ENCODE measurements at places on chromosomes 4 and X.

- no peak for DNase-seq
Observed at GRCh38 chrX:131792356-131792749, 230.7 kb upstream of the STK26 start.

DNA sequence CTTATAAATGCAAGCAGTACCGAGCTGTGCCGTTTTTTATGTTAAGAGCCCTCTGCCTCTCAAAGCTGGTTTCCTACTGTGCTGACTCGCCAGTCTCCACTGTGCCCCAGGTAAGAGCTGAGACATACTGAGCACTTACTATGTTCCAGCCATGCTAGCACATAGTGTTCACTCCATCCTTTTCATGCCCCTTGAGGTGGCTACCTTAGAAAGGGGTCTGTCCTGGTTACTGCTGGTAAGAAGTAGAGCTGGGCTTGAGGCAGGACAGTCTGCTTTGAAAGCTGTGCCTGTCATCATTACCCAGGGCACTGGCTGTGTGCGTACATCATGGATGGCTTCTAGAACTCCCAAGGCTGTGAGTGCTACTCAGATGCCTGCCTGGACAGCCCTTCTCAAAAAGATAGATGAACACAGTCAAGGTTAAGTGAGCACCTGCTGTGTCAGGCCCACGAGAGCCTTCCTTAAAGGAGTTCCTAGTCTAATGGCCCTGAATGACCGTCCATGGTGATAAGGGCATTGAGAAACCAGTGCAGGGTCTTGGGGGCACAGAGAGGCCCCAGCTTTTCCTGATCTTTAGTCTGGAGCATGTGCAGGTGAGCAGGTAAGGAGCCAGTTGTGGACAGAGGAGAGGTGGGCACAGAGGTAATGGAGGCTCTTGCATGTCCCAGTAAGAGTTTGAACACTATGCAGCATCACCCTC, 1.6 kb downstream of the STK32B start:
- DNase-seq, result no peak

- DNase-seq, result no peak
Observed at GRCh38 chr4:30720021-30720660, at the start of gene PCDH7. Gene PCDH7 (plus strand): TSS chr4:30720369. CDS start chr4:30721423, 1,054 bp downstream.

DNA sequence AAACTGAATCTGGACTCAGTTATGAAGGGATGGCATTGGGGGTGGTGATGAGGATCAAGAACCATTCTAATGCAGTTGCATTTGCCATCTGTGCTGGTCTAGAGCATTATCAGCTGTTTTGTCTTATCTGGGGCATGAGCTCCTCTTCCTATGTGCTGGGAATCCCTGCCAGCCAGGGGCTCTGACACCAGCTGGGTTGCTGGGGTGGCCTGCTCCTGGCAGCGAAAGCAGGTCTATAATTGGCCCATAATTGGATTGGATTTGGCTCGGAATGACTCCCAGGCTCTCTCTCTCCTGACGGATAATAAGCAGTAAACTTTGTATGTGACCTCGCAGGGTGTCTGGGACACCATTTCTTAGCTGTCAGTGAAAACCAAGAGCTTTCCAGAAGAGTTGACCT, 34.1 kb downstream of the SMPX start:
- DNase-seq, result no peak

DNA sequence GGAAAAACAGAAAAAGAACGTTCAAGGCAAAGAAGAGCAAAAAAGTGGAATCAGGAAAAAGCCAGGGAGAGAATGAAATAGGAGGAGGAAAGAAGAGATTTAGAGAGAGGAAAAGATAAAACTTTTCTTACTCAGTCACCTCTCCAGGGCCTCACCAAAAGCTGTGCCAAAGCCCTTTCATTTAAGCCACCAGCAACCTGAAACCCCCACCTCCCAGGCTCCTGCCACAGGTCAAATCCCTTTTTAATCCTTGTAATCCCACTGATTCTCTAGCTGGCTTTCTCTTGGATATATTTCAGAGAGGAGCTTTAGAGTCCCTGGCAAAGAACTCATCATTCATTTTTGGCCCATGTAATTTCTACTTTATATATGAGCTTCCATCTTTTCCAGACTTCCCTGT, 25.7 kb upstream of the XIAP start:
- no peak for DNase-seq

- no peak for DNase-seq
Observed at GRCh38 chr4:37664696-37665095, 21.5 kb downstream of the RELL1 start.

DNA sequence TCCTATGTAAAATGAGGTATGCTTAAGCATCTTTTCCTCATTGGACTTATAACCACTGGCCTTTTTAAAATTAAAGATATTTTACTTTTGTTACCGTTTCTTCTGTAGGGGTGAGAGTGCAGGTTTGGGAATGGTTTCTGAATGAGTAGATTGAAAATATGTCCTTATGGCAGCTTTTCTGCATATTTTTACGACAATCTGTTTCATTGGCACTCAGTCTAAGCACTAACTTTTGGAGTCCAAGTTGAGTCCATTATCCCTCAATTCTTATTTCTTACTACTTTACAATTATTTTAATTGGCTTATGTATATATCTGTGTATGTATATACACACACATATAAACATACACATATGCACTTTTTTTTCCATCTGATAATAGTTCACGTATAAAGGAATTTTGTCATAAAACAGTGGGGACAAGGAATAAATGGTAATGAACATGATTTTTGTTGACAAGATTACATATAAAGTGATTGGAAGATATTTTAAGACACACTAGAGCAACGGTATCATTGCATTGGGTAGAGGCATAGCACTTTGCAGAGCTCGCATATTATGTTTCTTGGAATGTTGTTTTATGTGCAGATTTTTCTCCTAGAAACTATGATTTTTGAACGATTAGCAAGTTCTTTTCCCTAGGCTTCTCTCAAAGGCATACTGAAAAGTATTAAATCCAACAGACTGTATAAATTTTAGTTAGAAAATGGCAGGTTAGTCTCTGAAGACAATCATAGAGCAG, 133.0 kb downstream of the FAT4 start:
- no peak for DNase-seq

GRCh38 chr4:61182915-61183314, 17.2 kb upstream of the ADGRL3 start:
- no peak for DNase-seq

- DNase-seq, result peak; percentile 72
Observed at GRCh38 chrX:149829751-149830191, 48.0 kb downstream of the MAGEA9 start.

GRCh38 chrX:22193851-22194659, 78.7 kb upstream of the CBLL2 start:
- no peak for DNase-seq

- no peak for DNase-seq
Observed at GRCh38 chr4:42750856-42751255, 94.0 kb upstream of the ATP8A1 start.

DNA sequence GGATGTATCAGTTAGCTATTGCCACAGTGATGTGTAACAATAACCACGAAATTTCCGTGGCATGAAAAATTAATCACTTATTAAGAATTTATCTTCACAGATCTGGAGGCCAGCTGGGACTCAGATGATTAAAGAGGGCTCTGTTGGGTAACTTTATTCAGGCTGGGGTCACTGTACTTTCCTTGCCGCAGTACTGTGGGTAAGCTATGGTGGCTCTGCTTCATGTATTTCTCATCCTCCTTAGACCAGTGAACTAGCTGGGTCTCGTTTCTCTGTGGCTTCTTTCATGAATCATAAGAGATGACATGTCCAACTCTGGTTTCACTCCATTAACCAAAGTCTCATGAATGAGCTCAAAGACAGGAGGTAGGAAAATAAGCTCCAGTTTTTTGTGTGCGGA, 13.5 kb downstream of the TEX13B start:
- DNase-seq, result no peak

DNA sequence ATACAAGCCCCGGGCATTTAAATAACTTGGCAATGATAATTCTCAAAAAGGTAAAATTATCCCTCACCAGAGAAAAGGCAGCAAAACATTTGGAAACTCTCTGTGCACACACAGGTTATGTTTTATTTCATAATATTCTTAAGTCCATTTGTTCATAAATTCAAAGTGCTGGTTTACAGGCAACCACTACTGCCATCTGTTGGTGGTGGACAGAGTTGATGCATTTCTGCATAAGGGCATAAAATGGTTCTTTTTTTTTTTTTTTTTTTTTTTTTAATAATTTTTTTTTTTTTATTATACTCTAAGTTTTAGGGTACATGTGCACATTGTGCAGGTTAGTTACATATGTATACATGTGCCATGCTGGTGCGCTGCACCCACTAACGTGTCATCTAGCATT, 31.5 kb upstream of the IL21 start:
- DNase-seq, result peak; percentile 59

DNA sequence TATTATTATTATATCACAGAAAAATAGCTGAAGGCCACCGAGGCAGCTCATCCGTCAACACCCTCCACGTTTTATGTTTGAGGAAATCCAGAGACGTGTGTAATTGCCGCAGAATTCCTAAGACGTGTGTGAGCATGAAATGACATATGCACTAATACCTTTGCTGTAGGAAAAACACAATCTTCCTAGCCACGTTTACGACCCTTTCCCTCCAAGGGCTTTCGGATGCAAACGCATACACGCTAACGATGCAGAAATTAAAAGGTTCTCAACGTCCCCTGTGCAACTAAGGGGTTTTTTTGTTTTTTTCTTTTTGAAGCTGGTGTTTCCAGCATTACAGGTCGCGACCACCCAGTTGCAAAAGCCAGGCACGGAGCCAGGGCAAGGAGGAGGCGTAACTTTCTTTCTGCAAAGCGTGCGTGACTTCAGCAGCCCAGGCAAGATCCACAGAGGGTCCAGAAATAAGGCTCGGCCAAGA, 33.8 kb downstream of the CRLF2 start:
- DNase-seq, result no peak

GRCh38 chr4:140103676-140104075, 50.3 kb downstream of the MAML3 start:
- DNase-seq, result peak; percentile 49

DNA sequence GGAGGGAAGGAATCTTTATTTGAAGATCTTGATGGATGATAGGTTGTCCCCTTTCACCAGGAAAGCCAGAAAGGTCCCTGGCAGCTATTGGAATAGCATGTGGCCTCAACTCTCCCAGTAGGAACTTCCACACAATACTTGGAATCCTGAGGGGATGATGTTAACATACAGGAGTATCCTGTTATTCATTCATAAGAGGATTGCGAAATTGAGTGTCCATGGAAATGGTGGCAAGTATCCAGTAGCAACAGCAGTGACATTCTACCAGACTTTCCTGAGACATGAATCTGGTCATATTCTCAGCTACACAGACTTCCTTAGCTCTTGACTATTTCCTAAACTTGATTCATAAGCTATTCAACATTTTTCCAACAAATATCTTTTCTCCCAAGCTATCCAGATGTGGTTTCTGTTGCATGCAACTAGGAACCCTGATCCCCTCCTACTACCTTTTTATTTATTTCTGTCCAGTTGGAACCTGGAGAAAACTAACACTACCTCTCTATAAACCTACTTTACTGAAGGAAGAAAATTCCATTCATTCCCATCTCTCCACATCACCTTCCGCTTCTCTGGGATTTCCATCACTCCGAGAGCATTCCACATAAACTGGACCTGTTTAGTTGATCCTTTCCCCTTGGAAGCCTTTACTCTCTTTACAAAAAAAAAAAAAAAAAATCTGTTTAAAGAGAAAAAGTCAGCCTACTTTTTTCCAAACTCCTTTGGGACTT, 101.8 kb downstream of the ANXA5 start:
- no peak for DNase-seq

DNA sequence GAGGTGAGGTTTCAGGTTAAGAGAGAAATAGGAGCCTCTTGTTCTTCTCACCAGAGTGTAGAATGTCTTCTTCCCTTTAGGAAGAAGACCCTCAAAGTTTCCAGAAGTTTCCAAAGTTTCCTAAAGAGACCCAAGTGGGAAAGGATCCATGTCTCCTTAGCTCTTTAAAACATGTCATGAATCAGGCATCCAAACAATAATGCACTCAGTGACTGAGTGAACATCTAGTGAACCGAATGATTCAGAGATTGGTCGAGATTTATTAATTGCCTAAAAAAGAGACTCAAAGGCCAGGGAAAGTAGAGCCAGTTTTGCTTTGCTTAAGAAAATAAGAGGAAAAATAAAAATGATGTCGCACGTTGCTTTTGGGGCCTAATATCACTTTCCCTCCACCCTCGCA, 29.4 kb downstream of the FGF5 start:
- no peak for DNase-seq

GRCh38 chr4:10715696-10716095, 31.1 kb upstream of the CLNK start:
- no peak for DNase-seq

DNA sequence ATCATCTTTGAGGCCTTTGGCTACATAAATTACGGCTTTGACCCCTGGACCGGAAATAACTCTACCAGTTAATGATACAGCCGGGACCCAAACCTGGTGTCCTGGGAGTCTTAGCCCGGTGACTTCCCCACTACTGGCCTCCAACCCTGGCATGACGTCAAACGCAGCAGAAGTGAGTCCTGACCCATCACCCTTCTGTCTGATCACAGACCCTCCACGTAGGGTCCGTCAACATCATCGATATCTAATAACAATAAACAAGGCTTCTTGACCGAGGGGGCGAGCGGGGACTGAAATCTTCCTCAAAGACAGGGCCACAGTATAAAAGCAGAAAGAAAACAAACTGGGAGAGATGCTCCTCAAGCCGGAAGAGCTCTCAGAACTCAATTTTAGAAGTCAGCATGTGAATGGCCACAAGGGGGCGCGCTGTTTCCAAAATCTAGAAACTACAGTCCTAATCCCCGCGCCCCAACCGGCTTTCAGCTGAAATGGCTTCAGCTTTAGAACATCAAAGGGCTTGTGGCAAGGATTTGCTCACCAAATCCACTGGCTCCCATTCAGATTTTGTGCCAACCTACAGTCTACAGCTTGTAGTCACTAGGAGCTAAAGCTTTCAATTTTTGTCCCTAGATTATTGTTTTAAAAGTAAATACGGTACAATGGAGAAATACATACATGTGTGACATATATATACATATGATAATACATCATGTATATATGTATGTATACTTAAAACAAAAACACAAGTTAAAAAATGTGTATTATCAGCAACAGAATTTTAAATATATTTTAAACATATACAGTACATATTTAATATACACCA, 46.4 kb upstream of the ENPP6 start:
- DNase-seq, result peak; percentile 93

- no peak for DNase-seq
Observed at GRCh38 chr4:121711263-121712000, 14.7 kb upstream of the ANXA5 start.

- DNase-seq, result no peak
Observed at GRCh38 chrX:49844611-49845010, 15.5 kb downstream of the PAGE4 start.

DNA sequence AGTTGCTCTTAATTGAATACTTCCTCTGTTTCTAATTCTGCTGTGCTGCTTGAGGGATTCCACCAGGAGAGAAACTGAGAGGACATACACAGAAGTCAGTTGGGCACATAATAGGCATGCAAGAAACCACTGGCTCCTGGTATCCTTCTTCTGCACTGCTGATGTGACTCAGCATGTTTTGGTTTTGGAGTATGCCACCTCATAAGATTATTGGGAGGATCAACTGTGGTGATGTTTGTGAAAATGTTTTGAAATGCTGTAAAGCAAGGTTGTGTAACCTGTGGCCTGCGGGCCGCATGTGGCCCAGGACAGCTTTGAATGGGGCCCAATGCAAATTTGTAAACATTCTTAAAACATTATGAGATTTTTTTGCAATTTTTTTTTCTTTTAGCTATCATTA, 119.6 kb downstream of the GATB start:
- no peak for DNase-seq
